CD4-positive, alpha-beta T cell treated with Interleukin-6 for 4 hours (primary cell): ENCODE measurements at places on chromosomes 13 and 19.
A peak's percentile ranks its signal among the peaks of the same experiment; 100 is the strongest.

DNA sequence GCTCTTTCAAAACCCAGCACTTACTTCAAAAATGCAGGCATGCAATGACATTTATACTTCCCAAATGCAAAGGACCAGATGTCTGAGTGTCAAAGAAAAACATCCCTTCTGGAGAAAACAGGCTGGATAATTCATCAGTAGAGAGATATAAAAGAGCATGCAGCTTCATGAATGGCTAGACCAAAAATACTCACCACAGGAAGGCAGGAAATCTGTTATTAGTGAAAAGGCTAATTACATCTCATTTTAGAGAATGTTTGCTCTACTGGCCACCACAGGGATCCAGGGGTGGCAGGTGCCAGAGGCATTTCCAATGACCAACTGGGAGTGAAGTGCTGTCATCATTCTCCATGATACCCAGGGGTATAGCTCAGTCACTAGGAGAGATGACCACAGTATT, 106.5 kb downstream of the LHFPL6 start:
- DNase-seq: no peak

GRCh38 chr13:93646245-93646644, 419.6 kb downstream of the GPC6 start:
- DNase-seq: no peak

DNA sequence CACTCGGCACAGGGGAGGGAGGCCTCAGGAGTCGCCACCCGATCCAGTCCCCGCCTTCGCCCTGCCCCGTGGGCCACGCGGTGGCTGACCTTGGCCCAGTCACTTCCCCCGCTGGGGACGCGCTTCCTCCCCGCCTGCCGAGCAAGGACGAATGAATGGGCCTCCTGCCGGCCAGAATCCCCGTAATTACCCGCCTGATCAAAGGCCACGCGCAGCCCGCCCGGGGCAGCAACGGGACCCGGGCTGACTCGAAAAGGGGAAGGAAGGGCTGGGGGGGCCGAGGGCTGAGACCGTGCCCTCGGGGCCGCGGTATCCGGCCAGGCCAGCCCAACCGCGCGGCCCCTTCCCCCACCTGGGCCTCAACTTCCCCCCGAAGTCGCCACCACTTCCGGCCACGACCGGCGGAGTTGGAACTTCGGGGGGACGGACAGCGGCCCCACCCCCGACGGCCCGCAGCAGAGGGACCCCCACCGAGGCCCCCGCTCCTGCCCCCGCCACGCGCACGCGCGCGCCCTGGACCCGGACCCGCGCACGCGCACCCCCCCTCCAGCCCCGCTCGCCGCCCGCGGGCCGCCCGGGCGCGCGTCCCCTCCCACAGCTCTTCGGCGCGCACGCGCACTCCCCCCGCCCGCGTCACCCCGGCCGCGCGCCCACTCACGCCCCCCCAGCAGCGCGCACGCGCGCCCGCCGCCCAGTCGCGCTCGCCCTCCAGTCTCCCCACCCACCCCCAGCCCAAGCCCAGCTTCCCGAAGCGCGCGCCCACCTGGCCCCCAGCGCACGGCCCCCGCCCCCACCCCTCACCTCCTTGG, 520 bp downstream of the ZNF787 start:
- peak; percentile 81 for DNase-seq

GRCh38 chr13:60690604-60691003, 293.6 kb downstream of the TDRD3 start:
- no peak for DNase-seq

DNA sequence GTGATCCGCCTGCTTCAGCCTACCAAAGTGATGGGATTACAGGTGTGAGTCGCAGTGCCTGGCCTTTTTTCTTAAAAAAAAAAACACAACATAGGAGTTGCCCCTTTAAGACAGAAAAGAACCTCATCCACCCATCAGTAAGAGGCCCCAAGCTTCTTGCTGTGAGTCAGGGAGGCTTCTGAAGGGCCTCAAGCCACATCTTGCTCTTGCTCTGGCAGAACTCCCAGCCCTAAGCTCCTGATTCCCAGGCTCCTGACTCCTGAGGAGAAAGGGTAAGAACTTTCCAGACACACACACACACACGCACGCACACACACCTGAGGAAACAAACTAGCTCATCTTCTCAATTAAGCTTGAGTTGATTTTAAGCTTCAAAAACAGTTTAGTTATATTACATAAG, 6.9 kb downstream of the ETFB start:
- no peak for DNase-seq

DNA sequence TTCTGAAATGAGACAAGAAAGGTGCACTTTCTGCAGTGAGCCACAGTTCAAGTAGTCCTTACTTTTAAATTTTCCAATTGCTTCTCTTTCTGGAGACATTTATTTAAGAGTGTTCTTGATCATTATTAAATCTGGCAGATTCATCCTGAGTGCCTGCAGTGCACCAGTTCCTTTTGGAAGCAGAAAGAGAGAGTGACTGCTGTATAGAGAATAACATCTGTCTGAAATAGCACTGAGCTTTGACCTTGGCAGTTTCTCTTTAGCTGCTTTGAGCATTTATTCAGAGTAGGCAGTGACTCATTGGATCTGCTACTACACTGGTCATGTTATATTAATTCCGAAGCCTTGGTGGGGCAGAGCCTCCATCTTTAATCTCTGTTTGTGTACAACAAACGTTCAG, 1373.7 kb downstream of the PCDH9 start:
- no peak for DNase-seq

DNA sequence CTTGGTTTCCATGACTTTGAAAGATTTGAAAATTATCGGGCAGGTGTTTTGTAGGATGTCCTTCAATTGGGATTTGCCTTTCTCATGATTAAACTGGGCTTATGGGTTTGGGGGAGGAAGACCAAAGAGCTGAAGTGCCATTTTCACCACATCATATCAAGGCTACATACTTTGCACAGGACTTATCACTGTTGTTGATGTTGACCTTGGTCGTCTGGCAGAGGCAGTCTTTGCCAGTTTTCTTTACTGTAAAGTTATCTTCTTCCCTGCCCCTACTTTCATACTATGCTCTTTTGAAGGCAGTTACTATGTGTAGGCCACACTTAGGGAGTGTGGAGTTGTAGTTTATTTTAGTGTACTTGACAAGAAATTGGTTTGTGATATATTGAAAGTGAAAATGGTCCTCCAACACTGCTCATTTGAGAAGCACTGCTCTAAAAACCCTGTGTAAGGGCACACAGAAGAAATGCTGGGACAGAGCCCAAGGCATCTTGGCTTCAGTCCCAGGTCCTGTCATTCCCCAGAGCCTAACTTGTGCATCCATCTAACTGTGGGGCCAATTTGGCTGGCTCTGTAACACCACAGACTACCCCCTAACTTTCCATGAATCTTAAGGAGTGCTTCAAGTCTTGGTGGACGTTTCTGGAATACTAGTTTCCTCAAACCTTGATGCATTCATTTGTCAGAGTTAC, 384.9 kb downstream of the KCNRG start:
- no peak for DNase-seq

GRCh38 chr13:85603735-85604134, 195.5 kb downstream of the SLITRK6 start:
- no peak for DNase-seq

DNA sequence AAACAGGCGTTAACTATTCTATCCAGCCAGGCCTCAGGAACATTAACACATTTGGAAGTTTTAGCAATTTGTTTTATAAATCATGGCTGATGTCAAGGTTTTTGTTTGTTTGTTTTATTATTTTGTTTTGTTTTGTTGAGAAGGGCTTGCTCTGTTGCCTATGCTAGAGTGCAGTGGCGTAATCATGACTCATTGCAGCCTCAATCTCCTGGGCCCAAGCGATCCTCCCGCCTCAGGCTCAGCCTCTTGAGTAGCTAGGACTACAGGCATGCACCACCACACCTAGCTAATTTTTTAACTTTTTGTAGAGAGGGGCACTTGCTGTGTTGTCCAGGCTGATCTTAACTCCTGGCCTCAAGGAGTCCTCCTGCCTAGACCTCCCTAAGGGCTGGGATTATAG, 28.3 kb downstream of the NUP58 start:
- no peak for DNase-seq

GRCh38 chr13:94859278-94859691, 146.9 kb upstream of the SOX21 start:
- no peak for DNase-seq

- no peak for DNase-seq
Observed at GRCh38 chr13:72514146-72514545, 213.3 kb downstream of the MZT1 start.

DNA sequence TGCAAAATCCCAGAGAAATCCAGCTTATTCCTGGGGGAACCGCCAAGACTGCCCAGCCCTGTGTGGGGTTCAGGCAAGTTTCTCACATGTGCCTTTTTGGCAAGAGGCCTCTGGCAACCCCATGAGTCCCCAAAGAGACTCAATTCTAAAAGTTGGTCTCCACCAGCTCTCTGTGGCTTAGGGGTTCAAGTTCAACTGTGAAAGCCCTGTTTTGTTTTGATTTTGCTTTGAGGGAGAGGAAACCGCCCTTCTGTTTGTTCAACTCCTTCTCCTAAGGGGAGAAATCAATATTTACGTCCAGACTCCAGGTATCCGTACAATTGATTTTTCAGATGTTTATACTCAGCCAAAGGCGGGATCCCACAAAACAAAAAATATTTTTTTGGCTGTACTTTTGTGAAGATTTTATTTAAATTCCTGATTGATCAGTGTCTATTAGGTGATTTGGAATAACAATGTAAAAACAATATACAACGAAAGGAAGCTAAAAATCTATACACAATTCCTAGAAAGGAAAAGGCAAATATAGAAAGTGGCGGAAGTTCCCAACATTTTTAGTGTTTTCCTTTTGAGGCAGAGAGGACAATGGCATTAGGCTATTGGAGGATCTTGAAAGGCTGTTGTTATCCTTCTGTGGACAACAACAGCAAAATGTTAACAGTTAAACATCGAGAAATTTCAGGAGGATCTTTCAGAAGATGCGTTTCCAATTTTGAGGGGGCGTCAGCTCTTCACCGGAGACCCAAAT, 583 bp upstream of the LDLR start:
- DNase-seq: no peak
